ENCODE measurements at places on chromosomes 6 and 20.

GRCh38 chr20:2829376-2829775, 11.1 kb downstream of the PCED1A start:
- DNase-seq: no peak

GRCh38 chr6:83193747-83194566, 800 bp downstream of the RWDD2A start:
- DNase-seq: peak; percentile 27

GRCh38 chr6:273551-274058, 18.7 kb upstream of the DUSP22 start:
- DNase-seq: no peak

DNA sequence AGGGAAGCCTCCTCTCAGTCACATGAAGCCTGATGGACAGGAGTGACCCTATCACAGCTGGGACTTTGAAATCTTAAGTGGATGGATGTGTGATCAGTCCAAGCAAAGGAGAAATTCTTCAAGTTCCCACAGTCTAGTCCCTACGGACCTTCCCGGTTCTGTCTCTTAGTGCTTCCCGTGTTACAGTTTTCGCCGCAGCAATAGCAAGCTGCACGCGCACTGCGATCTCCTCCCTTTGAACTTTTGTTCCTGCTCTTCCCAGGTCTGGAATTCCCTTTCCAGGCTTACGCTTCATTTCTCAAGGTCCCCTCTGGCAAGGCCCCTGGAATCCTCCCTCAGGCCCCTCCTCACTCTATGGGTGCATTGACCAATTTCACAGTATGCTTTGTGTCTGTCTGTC, 89.2 kb downstream of the VEGFA start:
- DNase-seq: no peak

- peak; percentile 69 for DNase-seq
Measured at GRCh38 chr6:105994591-105995390, 91.3 kb upstream of the PRDM1 start.

Data from CD4-positive, alpha-beta T cell treated with Interleukin-6 for 4 hours (primary cell).